Colonic mucosa (tissue), 4 donors: ENCODE measurements at places on chromosomes 6 and 20. TPM values are rescaled to one million over a fixed set of nuclear protein-coding genes. Genes with fewer than 3 reads are reported as not detected.

FBXL4 gene
- total RNA-seq = 16.1 TPM

DNA sequence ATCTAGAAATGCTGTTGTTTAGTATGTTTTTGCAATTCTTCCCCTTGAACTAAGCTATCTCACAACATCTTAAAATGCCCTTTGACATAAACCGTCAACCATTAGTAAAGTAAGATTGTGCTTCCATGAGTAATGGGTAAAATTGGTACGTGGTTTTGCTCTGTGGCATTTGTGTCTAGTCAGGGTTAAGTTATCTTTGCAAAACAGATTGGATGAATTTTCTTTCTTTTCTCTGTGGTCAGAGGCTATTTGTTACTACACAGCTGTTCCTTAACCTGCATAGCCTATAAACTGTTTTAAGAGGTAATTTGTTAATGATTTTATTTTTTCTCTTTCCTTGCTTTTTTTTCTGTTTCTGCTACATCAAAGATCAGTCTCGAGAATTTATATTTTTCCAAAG is 75.4 kb downstream of the RPP40 start:
- H3K27ac ChIP-seq = no peak overlapping the region
- H3K4me3 ChIP-seq = no peak overlapping the region
- DNase-seq = no peak
- no peaks in the 10 kb centered on the region for H3K27me3 ChIP-seq

DNA sequence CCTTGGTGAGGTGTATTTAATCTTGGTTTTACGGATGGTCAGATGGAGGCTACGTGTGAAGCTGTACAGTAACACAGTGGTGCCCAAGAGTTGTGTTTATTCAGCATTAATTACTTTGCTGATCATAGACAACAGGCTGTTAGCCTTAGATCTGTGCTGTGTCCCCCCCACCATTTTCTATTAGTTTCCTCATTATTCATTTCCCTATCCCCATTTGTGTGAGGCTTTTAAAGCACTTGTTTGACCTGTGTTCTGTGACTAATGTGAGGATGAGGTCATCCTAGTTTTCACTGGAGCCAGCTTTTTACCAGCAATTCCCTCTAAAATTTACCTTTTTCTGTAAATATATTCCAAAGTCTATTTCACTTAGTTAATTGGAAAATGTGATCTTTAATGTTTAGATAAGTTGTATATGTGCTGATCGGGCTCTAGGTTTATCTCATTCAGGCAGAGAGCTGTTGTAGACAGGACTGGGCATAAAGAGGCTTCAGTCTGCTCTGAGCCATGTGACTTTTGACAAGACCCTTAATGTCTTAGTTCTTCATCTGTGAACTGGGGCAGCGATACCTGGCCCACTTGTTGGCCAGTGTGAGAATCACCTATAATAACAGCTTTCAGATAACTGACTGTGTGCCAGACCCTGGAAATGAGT is 8.4 kb downstream of the MAPRE1 start:
- no peak overlapping the region for H3K4me3 ChIP-seq
- H3K4me1 ChIP-seq = no peaks in the 10 kb centered on the region
- H3K27me3 ChIP-seq = no peaks in the 10 kb centered on the region
- no peak overlapping the region for H3K27ac ChIP-seq

GRCh38 chr6:37429352-37429750 is 3.7 kb upstream of the CMTR1 start:
- no peak overlapping the region for H3K27ac ChIP-seq
- H3K4me1 ChIP-seq = peaks cover 5% of the 10 kb centered on the region
- H3K36me3 ChIP-seq = no peaks in the 10 kb centered on the region
- H3K27me3 ChIP-seq = no peaks in the 10 kb centered on the region
- no peak overlapping the region for H3K4me3 ChIP-seq
- DNase-seq = no peak

- H3K36me3 ChIP-seq = no peaks in the 10 kb centered on the region
- no peak overlapping the region for H3K4me3 ChIP-seq
- DNase-seq = peak; percentile 19
- no peaks in the 10 kb centered on the region for H3K27me3 ChIP-seq
These were observed 102.6 kb downstream of the CD109 start for GRCh38 chr6:73798592-73798991.

DNA sequence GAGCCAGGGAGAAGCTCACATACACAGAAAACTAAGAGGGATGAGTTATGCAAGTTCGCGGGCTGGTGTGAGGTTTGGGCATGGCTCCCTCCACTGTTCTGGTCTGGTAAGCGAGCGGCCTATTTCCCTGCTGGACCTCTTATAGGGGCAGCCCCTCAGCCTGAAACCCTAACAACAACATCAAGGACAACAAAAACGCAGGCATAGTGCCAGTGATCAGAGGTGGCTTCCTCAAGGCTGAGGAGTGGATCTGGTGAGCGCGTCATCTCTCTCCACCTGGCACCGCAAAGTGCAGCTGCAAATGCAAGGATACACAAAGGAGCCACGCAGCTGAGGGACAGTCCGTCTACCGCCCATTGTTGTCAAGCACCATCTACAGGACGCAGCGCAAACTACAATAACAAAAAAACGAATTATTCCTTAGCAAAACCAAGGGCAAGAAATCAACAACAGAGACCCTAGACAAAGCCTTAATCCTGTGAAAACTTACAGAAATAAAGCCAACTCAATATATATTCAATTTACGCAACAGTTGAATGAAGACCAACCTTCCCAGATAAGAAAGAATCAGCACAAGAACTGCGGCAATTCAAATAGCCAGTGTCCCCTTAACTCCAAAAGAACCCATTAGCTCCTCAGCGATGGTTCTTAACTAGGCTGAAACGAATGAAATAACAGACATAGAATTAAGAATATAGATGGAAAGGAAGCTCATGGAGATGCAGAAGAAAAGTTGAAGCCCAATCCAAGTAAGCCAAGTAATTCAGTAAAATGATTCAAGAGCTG is 9.2 kb upstream of the DEFB110 start:
- H3K4me1 ChIP-seq = no peaks in the 10 kb centered on the region
- DNase-seq = no peak
- no peak overlapping the region for H3K4me3 ChIP-seq

- H3K27me3 ChIP-seq = no peaks in the 10 kb centered on the region
- H3K4me3 ChIP-seq = no peak overlapping the region
- DNase-seq = no peak
- no peak overlapping the region for H3K27ac ChIP-seq
These were observed 86.9 kb downstream of the QKI start for GRCh38 chr6:163501439-163501838.

DNA sequence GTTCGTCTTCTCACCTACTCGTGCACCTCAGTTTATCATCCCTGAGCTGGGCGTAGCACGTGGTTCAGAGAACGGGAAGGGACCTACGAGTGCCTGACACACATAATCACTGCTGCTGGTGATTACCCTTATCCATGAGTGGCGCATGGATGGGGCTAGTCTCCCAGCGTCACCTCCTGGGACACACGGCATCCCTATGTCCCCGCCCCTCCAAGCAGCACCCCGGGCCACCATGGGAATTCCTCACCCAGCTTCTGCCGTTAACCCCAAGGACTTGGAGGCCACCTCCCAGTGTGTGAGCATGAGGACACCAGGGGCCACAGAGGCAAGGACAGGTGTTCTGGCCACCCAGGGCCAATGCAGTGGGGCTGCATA is 9.8 kb downstream of the CHRNA4 start:
- H3K4me1 ChIP-seq = no peaks in the 10 kb centered on the region
- no peak overlapping the region for H3K4me3 ChIP-seq
- no peak for DNase-seq
- no peaks in the 10 kb centered on the region for H3K27me3 ChIP-seq

DNA sequence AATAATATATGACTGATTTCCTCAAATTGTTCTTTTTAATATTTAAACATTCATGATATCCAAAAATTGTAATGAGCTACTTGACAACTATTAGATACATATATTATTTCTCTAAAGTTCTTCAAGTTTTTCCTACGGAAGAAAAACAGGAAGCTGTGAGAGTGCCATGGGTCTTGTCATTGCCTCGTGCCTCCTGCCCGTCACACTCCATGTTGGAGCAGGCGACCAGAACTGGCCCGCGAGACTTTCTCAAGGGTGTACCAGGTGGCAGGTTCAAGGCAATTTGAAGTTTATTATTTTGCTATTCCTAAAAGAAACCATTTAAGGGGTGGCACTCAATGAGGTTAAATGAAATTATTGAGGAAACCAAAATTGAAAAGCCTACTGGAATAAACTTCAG is 337.2 kb downstream of the HACE1 start:
- no peak for DNase-seq
- no peaks in the 10 kb centered on the region for H3K27me3 ChIP-seq
- H3K4me1 ChIP-seq = no peaks in the 10 kb centered on the region
- no peak overlapping the region for H3K27ac ChIP-seq
